ENCODE measurements at places on chromosomes 1 and 21.
A peak's percentile ranks its signal among the peaks of the same experiment; 100 is the strongest.

DNA sequence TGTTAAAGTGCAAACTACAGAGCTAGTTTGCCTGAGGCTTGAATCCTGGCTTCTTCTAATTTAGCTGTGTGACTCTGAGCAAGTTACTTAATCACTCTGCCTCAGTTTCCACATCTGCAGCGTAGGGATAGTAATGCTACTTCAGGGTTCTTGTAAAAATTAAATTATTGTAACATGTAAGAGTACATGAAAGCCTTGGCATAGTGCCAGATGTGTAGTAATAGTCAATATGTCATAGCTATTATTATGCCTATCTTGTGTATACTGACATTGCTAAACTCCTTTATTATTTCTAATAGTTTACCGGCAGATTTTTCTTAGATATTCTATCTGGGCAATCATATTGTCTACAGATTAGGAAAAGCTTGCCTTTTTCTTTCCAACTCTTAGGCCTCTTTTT lies 6.8 kb upstream of the TADA1 start:
- peak; percentile 33 for DNase-seq

- no peak for DNase-seq
Observed at GRCh38 chr21:31248598-31248997, 95.5 kb downstream of the TIAM1 start.

DNA sequence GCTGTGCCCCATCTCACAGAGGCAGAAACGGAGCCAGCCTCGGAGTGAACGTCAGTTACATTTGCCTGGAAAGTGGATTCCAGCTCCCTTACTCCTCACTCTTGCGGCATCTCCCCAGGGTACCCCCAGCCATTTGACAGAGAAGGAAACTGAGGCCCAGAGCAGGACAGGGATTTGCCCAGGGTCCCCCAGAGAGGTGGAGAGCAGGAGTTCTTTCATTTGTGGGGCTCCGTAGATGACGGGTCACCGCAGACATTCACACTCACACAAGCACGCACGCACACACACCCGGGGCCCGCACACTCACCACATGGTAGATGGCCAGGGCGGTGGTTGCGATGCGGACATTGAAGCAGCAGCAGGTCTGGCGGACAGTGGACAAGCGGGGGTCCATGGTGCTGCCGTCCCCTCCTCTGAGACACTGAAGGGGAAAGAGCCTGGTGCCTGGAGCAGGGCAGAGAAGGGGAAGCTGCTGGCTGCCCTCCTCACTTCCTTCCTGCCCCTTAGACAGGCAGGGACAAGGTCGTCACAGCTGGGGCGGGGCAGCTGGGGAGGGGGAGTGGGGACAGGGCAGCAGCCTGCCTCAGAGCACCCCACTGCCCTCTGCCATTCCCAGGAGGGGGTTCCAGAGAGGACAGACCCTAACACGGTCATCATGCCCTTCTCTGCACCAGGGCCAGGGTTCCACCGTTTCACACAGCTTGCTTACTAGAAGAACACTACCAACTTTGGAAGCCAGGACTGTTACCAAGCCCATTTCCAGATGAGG lies at the start of gene LAPTM5:
TSS of gene LAPTM5 (minus strand) at position 423 of the 769 bp plus-strand sequence. CDS start at position 394, 29 bp downstream.
- no peak for DNase-seq

- DNase-seq: no peak
Observed at GRCh38 chr1:19372136-19372514, 60.0 kb downstream of the SLC66A1 start.

GRCh38 chr1:162541619-162542141 lies 19.8 kb upstream of the UAP1 start:
- DNase-seq: no peak

DNA sequence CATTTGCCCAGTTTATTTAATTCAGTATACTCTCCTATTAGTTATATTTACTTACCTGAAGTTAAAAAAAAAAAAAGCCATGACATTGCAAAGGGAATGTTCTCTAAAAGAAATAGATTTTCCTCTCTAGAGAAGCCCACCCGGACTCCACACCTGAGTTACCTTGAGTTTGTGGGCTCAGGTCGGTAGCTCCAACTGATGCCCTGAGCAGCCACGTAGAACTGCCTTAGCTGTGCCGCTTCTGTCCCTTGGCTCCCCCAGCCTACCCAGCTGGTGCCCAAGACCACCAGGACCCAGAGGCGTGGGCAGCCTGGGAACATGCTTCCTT lies 250 bp downstream of the F5 start:
- no peak for DNase-seq

- no peak for DNase-seq
Observed at GRCh38 chr1:219143735-219144134, 29.9 kb upstream of the LYPLAL1 start.

DNA sequence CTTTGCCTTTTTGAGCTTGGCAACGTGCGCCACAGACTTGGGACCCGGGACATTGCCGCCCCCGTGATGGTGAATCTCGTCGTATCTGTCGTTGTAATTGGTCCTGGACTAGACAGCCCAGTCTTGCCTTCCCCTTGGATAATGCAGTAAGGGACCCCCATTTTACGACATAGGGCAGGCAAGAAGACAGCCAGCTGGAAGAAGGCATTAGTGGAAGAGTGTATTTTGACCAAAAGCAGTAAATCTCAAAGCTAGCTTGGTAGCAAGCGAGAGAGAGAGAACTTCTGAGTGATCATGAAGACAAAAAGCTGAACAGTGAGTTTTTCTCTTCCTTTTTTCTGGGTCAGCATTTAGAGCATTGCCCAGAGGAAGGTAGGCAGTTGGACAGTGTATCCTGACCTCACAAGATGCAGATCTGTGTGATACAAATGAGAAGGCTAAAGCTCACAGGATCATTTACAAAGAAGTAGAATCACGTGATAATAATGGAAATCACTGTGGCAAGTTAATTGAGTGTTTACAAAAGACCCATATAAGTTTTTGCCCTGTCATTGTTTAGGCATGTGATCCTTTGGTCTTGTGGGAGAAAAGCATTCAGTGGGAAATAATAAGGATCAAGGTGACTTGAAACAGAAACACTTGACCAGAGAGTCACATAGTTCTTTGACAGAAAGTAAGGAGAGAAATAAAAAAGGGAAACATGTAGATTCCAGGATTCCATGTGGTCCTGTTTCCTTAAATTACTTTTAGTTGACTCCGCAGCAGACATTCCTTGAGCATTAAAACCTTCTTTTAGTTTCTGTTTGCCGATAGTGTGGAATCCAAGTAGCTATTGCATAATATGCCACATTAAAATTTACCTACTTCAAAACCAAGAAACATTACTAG lies 66.3 kb downstream of the CNST start:
- DNase-seq: no peak

DNA sequence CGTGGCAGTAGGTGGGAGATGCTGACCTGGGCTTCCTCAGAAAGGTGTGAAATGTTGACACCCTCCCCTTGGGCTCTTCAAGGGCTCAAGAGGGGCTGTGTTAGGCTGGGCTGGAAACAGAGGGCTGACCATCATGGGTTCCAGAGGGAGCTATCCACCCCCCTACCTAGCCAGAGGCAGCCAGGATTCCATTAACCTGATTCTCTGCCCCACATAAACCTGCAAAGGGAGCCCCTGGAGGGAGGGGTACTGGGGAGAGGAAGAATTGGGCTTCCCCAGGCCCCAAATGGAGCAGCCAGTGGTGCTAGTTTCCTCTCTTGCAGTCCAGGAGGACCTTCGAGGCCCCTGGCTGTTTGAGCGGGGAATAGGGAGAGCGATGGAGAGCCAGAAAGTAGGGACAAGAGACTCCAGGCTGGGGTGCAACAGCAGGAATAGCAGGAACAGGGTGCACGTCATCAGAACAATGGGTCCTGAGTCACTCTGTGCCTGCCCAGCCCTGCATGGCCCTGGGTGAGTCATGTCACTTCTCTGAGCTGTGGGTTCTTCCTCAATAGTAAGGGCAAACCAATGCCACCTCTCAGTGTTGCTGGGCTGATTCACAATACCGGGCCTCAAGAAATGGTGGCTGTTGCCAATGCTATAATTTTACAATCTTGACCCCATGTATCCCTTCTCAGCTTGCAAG lies 121.2 kb downstream of the EPHB2 start:
- DNase-seq: no peak

DNA sequence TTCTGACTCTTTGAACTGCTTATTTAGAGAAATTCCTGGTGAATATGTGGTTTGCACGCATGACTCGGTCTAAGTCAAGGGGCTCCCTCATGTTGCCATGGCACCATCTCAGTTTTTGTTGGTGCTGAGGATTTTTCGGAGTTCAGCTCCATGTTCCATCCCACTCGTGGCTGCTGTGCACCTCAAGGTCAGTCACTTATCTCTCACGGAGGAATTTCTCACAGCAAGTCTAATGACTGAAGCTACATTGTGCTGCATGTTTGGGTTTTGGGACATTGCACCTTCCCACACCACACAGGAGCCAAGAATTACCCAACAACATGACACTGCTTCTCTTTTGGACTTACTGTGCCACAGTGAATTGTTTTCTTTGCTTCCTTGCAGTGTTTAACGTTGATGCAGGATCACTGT lies 269.9 kb downstream of the NCAM2 start:
- DNase-seq: no peak
